ENCODE measurements at places on chromosomes 4 and X.

DNA sequence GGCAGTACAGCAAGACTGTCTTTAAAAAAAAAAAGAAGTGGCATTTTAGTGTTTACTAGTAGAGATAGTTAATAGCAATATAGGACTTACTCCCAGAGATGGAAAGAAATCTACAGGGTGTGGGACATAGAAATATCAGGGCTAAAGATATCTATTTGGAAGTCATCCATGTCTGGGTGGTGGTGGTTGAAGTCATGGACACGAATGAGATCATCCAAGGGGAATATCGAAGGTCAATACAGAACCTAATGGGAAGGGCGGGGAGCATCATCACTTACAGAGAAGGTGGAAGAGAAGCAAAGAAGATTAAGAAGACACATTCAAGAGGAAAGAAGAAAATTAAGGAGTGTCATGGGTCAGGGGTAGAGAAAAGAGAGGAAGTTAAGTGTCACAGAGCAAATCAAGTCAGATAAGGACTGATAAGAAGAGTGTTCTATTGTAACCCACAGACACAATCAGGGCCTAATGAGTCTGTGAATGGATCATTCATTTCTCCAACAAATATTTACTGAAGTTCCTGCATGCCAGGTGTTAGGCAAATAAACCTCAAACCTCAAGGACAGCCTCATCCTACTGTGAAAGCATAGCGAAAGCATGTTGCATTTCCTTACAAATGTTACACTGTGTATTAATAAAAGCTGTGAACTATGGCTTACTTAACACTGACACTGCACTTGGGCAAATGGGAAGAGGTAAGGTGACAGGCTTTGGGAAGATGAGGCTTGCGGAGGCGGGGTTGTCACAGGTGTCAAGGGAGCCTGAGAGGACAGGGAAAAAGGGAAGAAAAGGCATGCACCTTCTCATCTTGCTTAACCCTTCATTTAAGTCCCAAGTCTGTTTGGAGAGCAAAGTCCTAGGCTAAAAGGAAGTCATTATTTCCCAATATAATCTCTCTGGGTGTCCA lies 65.3 kb downstream of the ELOVL6 start:
- DNase-seq, result no peak

DNA sequence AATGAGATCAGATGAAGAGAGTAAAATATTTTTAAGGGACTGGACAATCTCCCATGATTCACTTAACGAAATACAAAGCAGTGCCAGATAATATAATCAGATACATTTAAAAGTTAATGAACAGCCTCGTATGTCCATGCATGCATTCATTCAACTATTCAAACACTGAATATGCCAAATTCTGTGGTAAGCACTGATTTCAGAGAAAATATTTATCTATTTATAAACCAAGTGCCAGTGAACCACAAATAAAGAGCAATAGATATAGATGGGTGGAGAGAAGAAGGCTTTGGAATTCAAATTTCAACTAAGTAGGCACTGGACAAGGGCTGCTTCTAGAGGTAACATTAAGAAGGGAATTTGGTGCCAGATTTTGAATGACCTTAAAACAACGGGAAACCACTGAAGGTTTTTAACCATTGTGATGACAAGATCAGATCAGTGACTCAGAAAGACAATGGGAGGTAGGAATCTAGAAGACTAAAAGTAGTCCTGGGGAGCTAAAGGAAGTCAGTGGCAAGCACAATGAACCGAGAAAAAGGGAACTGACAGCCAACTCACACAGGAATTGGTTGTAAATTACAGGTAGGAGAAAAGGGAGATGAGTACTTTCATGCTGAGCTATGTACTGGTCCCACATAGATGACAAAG lies 14.2 kb downstream of the ELOVL6 start:
- no peak for DNase-seq

DNA sequence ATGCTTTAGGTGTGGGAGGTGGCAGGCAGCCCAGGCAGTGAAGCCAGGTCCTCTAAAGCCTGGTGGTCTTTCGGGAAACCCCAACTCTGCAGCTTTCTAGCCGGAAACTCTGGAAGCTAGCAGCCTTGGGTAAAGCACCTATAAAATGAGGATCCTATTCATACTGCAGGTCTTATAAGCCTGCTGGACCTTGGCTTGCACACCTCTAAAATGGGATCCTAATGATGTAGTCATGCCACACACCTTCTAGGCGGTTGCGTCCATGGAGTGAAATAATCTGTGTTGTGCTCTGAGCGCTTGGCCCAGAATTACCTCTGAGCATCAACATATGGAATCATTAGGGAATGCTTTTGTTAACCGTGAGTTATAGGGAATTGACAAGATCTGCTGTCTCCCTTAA lies 36.0 kb upstream of the STS start:
- DNase-seq, result no peak

DNA sequence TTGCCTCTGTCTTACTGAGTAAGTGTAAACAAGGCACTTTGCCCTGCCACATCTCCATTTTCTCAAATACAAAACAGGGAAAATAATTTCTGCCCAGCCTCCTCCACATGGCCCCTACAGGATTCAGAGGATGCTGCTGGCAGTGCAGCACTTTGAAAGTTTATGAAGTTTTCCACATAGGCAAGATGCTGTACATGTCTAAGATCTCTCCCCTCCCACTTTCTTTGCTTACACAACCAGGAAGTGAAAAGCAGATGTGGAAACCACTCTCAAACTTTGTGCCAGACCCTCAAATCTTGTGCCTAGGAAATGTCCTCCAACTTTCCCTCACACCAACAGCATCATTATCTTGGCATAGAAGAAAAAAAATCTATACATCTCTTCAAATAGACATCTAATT lies 257.0 kb upstream of the LDB2 start:
- no peak for DNase-seq

- no peak for DNase-seq
Measured at GRCh38 chrX:150688911-150689451, 4.2 kb upstream of the MTMR1 start.

GRCh38 chrX:143017272-143017671 lies 8.5 kb upstream of the SPANXN4 start:
- DNase-seq, result no peak

GRCh38 chrX:13283512-13283911 lies 36.3 kb downstream of the ATXN3L start:
- no peak for DNase-seq

GRCh38 chrX:155998116-155998515 lies 620 bp downstream of the IL9R start:
- DNase-seq, result no peak
